Stomach (tissue), 19 donors: ENCODE measurements at places on chromosomes 2 and 18. TPM values are rescaled to one million over a fixed set of nuclear protein-coding genes. Genes with fewer than 3 reads are reported as not detected.
A peak's percentile ranks its signal among the peaks of the same experiment; 100 is the strongest.

DNA sequence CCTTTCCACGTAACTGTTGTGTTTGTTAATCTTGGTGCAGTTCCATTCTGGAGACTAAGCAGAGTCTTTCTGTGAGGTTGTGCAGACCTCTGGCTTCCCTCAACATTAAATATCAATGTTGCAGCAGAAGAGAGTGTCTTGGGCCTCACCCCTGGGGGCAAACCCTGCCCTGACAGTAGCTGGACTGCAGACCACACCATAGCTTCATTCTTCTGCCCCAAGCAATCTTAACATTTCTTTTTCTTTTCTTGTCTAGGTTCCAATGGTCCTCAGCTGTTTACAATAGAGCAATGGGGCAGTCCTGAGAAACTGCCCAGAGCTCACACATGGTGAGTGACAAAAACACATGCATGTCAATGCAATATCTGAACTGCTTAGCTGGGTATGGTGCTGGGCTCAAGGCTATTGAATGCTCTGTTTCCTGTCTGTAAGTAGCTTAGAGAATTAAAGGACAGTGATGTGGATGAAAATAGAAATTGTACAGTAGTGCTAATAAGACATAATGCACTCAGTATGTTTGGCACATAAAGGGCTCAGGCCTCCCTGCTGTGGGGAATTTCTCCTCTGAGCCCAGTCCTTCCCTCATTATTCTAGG is 237.6 kb downstream of the ALPK2 start:
- no peaks in the 10 kb centered on the region for H3K27me3 ChIP-seq
- no peak overlapping the region for H3K4me3 ChIP-seq
- H3K36me3 ChIP-seq: peaks cover 99% of the 10 kb centered on the region
- DNase-seq: no peak
- no peak overlapping the region for H3K27ac ChIP-seq
- H3K4me1 ChIP-seq: peaks cover 34% of the 10 kb centered on the region

- H3K4me1 ChIP-seq: peaks cover 8% of the 10 kb centered on the region
- no peaks in the 10 kb centered on the region for H3K27me3 ChIP-seq
- H3K4me3 ChIP-seq: no peak overlapping the region
- no peak for DNase-seq
- no peak overlapping the region for H3K27ac ChIP-seq
Observed at GRCh38 chr2:190301032-190301431, 18.6 kb downstream of the HIBCH start.

- H3K4me1 ChIP-seq: no peaks in the 10 kb centered on the region
- DNase-seq: no peak
- H3K27ac ChIP-seq: no peak overlapping the region
- no peak overlapping the region for H3K4me3 ChIP-seq
- H3K27me3 ChIP-seq: no peaks in the 10 kb centered on the region
- H3K36me3 ChIP-seq: no peaks in the 10 kb centered on the region
Observed at GRCh38 chr2:228657807-228658402, 476.4 kb upstream of the SPHKAP start.

GRCh38 chr2:8566774-8567468 is 114.9 kb upstream of the ID2 start:
- H3K36me3 ChIP-seq: no peaks in the 10 kb centered on the region
- no peak overlapping the region for H3K4me3 ChIP-seq
- H3K4me1 ChIP-seq: no peaks in the 10 kb centered on the region
- DNase-seq: no peak
- H3K27me3 ChIP-seq: no peaks in the 10 kb centered on the region

- no peak overlapping the region for H3K27ac ChIP-seq
- H3K4me3 ChIP-seq: no peak overlapping the region
- no peaks in the 10 kb centered on the region for H3K36me3 ChIP-seq
- H3K4me1 ChIP-seq: no peaks in the 10 kb centered on the region
Observed at GRCh38 chr2:211723398-211723797, 815.2 kb downstream of the ERBB4 start.

GRCh38 chr2:239296020-239296932 is 104.5 kb downstream of the HDAC4 start:
- peaks cover 85% of the 10 kb centered on the region for H3K4me1 ChIP-seq
- no peaks in the 10 kb centered on the region for H3K36me3 ChIP-seq
- H3K27ac ChIP-seq: peak overlapping the region; percentile 67
- DNase-seq: peak; percentile 54
- H3K4me3 ChIP-seq: peak overlapping the region; percentile 13

DNA sequence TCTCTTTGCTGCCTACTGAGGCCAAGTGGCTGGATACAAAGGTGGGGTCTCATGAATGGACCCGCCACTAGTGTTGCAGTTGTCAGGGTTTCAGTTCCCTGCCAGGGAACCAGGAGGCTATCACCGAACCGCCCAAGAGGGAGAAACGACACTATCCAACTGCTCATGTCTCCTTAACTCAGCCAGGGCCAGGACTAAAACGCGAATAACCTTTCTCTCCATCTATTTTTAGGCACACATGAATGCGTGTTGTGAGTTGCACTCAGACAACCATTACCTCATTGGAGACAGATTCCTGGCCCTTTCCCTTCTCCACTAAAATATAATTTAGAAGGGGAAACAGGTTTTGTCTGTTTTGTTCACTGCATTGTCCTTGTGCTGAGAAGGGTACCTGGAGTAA is 559.5 kb downstream of the SOCS6 start:
- no peaks in the 10 kb centered on the region for H3K4me1 ChIP-seq
- H3K4me3 ChIP-seq: no peak overlapping the region
- no peaks in the 10 kb centered on the region for H3K27me3 ChIP-seq
- no peak overlapping the region for H3K27ac ChIP-seq
- no peak for DNase-seq

DNA sequence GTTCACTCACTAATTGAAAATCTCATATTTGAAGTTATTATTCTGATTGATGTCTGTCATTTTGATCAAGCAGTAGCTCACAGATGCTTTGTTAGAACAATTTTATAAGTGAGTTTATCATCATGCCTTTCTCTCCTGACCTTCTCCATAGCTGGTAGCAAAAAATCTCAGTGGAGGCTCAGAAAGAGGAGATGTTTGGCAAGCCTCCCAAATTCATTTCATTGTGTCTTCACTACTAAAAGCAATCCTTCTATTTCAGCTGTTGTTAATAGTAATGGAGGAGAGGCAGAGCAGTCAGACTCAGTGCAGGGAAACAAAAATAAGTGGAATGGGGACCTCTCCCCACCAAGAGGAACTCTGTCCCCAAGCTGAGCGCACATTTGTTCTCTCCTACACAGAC is 2127.8 kb upstream of the CELF4 start:
- no peaks in the 10 kb centered on the region for H3K36me3 ChIP-seq
- no peak for DNase-seq
- no peaks in the 10 kb centered on the region for H3K4me1 ChIP-seq
- H3K27me3 ChIP-seq: no peaks in the 10 kb centered on the region
- H3K27ac ChIP-seq: no peak overlapping the region

GRCh38 chr2:165621086-165621560 is 151.6 kb downstream of the CSRNP3 start:
- no peak overlapping the region for H3K4me3 ChIP-seq
- no peaks in the 10 kb centered on the region for H3K36me3 ChIP-seq
- H3K27ac ChIP-seq: no peak overlapping the region
- no peaks in the 10 kb centered on the region for H3K27me3 ChIP-seq

- peaks cover 98% of the 10 kb centered on the region for H3K4me1 ChIP-seq
- DNase-seq: peak; percentile 65
- no peaks in the 10 kb centered on the region for H3K27me3 ChIP-seq
- peak overlapping the region; percentile 96 for H3K27ac ChIP-seq
Observed at GRCh38 chr2:237702441-237703391, 75.3 kb downstream of the LRRFIP1 start.

GRCh38 chr2:124967325-124967724 is 942.2 kb downstream of the CNTNAP5 start:
- DNase-seq: no peak
- no peak overlapping the region for H3K27ac ChIP-seq
- H3K27me3 ChIP-seq: no peaks in the 10 kb centered on the region
- H3K4me3 ChIP-seq: no peak overlapping the region

DNA sequence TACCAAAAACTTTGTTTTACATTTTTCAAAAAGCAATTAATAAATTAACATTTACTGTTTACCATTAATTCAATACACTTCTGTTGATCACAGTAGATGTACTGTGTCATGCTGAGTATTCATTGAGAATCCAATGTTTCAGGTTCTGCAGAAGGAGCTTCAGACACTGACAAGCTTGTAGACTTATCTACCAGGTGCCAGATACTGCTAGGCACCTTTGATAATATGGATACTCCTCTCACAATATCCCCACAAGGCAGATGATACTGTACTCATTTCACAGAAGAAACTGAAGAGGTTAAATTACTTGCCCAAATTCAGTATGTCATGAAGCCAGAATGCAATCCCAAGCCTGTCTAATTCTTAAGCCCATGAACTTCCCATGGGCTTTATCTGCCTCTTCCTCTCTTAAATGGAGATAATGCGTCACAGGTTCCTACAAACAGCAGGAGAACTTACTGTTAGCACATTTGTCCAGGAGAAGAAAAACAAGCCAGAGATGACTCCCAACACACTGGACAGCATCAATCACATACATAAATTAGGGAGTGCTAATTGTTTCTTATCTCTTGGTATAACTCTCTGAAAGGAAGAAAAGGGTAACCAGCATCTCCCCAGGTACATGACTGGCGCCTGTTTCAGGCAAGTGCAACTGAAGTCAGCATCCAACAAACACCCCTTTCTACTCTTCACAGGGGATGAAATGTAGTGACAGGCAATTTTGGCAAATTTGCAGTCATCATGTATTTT is 27.4 kb downstream of the ITSN2 start:
- no peaks in the 10 kb centered on the region for H3K36me3 ChIP-seq
- no peaks in the 10 kb centered on the region for H3K27me3 ChIP-seq
- no peak overlapping the region for H3K4me3 ChIP-seq
- H3K4me1 ChIP-seq: peaks cover 26% of the 10 kb centered on the region

GRCh38 chr2:118520246-118520645 is 327.2 kb downstream of the EN1 start:
- no peaks in the 10 kb centered on the region for H3K27me3 ChIP-seq
- no peaks in the 10 kb centered on the region for H3K4me1 ChIP-seq
- no peak for DNase-seq

DNA sequence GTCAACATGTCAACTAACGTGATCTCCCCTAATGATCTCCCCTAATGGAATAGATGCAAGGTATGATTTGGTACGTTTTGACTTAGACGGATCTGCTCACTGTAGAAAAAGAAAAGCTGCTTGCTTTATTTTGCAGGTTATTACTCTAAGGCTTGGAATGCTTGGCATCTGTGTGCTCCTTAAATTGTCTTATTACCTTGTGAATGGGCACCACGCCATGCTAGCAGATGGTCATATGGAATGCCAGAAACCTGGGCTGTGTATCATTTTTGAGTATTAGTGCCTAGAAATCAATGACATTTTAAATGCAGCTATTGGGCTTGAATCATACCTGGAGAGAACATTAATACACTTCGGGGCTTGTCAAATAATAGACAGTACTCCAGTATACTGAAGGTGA is 16.5 kb upstream of the FIGN start:
- no peaks in the 10 kb centered on the region for H3K4me1 ChIP-seq
- no peak overlapping the region for H3K27ac ChIP-seq
- H3K4me3 ChIP-seq: no peak overlapping the region

DNA sequence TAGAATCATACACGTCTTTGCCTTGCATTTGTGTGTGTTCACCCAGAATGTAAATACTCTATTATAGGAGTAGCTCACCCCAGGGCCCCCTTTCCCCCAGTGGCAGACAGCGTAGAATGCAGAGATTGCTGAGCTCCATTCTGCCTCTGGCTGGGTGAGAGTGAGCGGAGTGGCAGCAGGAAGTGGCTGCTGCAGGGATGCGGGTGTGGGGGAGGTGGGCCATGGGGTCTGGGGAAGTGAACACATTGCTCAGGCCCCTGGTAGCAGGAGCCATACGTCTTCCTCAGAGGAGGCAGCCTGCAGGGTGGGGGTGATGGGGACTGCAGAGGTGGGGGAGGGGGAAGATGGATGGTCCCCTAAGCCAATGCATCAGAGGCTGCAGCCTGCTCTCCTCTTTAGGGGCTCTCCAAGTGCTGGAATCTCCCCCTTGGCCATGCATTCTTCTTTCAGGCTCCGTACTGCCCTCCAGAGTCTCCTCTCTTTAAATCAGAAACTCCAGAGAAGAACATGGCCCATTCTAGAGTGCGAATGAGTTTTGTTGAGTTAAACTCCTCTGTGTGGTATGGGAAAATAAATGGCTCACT is 72.2 kb downstream of the CELF4 start:
- no peaks in the 10 kb centered on the region for H3K27me3 ChIP-seq
- no peaks in the 10 kb centered on the region for H3K4me1 ChIP-seq
- no peak overlapping the region for H3K4me3 ChIP-seq
- no peak for DNase-seq
- no peaks in the 10 kb centered on the region for H3K36me3 ChIP-seq

DNA sequence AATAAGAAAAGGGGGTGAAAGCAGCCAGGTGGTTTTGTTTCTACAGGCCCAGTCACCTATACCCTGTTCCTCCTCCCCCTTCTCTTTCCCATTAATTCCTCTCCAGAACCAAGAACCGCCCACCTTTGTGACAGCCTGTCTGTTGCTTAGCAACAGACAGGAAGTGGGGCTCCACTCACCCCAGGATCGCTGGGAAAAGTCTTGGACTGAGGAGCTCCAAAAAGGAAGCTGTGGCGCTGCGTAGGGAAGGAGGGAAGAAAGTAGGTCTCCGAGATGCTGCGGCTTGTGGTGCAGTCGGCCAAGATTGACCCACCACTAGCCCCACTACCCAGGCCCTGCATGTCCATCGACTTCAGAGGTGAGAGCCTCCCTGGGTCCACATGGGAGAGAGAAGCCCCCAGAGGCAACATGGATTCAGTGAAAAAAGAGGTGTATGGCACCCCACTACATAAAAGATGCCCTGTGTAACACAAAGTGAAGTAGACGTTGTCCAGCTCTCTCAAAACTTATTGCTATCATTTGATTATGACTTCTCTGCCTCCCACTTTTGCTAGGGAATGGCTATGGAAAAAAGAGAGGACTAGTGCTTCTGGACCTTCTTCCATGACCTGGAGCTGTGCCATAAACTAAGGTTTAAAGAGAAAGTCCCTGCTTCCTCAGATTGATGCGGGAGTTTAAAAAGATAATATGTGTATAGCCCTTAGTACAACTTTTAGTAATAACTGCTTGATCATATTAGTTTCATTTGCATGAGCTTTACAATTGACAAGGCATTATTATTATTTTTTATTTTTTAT is at the start of gene FER1L5:
Gene FER1L5, plus strand, starts transcription at position 201 of the 797 bp plus-strand sequence. Its CDS starts 73 bp downstream, at position 274.
- no peaks in the 10 kb centered on the region for H3K27me3 ChIP-seq
- H3K4me3 ChIP-seq: peak within 1 kb of the TSS; percentile 33
- peak within 1 kb of the TSS; percentile 44 for H3K27ac ChIP-seq
- H3K36me3 ChIP-seq: no peaks in the 10 kb centered on the region
- peaks cover 13% of the 10 kb centered on the region for H3K4me1 ChIP-seq
- peak; percentile 87 for DNase-seq

GRCh38 chr18:46222093-46222492 is 117.9 kb downstream of the HAUS1 start:
- no peaks in the 10 kb centered on the region for H3K27me3 ChIP-seq
- H3K36me3 ChIP-seq: no peaks in the 10 kb centered on the region
- H3K27ac ChIP-seq: no peak overlapping the region
- DNase-seq: no peak

DNA sequence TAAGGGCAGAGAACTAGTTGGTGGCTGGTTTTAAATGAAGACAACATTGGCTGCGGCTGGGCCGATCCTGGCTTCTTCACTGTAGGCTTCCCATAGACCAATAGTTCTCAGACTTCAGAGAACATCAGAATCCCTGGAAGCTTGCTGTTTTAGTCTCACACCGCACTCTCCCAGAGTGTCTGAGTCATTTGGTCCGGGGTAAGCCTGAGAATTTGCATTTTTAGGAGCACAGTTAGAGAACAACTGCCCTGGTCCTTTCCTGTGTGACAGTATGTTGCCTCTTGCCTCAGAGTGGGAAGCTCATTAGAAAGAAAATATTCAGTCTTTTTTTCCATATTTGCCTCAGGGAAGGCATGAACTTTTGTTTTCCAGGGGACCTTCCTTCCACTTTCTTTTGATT is 137.1 kb upstream of the GAREM1 start:
- no peaks in the 10 kb centered on the region for H3K4me1 ChIP-seq
- no peak overlapping the region for H3K27ac ChIP-seq
- H3K4me3 ChIP-seq: no peak overlapping the region
- DNase-seq: no peak
- H3K36me3 ChIP-seq: no peaks in the 10 kb centered on the region
- H3K27me3 ChIP-seq: no peaks in the 10 kb centered on the region

FBLN7 gene
- polyA plus RNA-seq: 0.40 TPM

ANKRD30BL gene
- polyA plus RNA-seq: 0.15 TPM
